NT2/D1 (cell line): ENCODE measurements at places on chromosomes 5 and 9.

GRCh38 chr5:115124741-115125140 lies 45.0 kb downstream of the TRIM36 start:
- DNase-seq: no peak

- no peak for DNase-seq
Observed at GRCh38 chr5:169599451-169599850, 15.9 kb downstream of the SPDL1 start.

DNA sequence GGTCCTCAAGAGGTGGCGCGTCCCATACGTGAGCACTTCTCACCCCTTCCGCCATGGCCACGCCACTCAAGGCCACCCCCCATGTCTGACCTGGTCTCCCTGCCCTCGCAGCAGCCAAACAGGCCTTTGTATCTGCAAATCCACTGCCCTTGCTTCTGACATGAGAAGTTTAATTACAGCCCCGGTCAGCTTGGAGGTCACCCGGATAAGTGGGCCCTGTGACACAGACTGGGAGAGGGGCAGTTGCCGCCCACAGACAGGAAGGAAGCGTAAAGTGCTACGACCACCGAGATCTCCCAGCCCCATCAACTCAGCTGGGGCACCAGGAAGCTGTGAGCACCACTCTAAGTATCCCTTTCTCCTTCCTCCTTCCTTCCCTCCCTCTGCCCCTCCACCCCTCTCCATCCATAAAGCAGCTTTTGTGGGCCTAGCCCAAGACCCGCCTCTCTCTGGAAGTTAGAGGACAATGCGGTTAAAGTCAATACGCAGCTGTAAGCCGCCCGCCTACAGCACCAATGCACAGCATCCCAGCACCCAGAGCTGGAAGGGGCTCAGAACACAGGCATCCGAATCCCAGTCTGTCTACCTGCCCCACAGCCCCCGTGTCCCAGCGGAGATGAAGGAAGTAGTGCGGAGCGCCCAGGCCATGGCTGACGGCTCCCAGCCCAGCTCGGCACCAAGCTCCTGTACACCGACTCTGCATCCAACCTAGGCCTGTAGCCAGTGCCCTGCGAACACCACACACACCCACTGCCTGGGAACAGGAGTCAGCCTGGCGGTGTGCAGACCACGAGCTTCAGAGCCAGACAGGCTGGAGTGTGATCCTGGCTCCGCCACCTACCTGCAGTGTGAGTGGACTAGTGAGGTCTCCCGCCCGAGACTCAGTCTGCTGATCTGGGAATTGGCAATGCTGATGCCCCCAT lies 44.8 kb upstream of the RNF130 start:
- no peak for DNase-seq

DNA sequence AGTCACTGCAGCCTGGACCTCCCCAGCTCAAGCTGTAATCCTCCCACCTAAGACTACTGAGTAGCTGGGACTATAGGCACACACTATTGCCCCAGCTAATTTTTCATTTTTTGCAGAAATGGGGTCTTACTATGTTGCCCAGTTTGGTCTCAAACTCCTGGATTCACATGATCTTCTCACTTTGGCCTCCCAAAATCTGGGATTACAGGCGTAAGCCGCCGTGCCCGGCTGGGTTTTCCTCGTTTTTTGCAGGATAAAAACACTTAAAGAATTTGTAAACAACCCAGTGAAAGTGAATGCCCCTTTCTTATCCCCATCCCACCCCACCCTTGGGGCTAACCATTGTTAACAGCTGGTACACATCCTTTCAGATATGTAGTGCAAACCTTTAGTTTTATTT lies 7.7 kb downstream of the CLTB start:
- DNase-seq: no peak

- peak; percentile 84 for DNase-seq
Observed at GRCh38 chr9:4987961-4988421, 2.9 kb downstream of the JAK2 start.

DNA sequence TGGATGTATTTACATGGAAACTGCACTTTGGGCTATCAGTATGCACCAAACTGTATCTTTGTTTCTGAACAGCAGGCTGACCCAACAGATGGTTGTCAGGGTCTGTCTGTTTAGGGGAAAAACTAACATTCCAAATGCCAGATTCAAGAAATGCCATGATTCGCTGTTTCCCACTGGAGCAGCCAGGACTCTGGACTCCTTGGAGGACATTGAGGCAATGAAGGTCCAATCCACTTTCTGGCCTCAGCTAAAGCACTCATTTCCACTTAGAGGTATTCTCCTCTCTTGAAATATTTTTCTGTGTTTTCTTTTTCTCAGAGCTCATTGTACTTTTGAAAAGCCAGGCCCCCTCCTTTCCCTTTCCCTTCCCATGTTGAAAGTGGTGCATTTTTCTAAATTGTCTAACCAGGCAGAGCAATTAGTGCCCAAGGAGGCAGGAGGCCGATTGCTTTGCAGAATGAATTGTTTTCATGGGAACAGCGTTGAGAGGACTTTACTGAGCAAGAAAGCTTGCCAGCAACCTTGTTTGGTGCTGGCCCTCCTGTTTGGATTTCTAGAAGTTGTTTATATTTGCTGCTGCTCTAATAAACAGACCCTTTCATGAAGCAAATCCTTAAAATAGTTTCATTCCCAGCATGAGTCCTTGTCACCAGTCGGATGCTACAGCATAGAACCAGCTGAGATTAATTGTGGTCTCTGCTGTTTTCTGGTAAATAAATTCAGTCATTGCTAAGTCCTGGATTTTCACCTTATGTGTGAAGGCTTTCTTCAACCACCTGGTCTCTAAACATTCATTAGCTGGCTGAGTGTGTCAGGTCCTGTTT lies 132.8 kb upstream of the TAF11L2 start:
- DNase-seq: no peak

GRCh38 chr5:140262839-140263238 lies 40.1 kb downstream of the PFDN1 start:
- DNase-seq: no peak

DNA sequence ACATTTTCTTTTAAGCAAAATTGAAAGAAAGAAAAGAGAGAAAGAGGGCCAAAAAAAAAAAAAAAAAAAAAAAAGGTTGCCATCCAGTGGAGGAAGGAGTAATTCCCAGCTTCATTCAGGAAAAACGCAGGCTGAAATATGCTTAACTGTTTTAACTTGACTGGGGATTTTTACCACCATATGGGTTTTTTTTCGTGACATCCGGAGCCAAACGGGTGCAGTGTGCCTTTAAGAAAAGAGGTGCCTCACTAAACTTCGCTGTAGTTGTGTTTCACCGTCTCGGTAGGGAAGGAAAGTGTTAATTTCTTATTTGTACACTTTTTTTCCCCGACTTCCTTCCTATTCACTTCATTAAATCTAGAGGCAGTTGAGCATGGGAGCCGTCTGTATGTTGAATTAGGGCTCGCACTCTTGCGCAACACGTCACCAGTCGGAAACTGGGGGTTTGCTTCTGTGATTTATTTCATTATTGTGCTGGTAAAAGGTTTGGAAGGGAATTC lies 143.0 kb downstream of the SMARCA2 start:
- DNase-seq: no peak

- no peak for DNase-seq
Observed at GRCh38 chr5:893137-893506, 438 bp downstream of the TRIP13 start.

GRCh38 chr9:85653153-85653552 lies 88.6 kb downstream of the AGTPBP1 start:
- no peak for DNase-seq

DNA sequence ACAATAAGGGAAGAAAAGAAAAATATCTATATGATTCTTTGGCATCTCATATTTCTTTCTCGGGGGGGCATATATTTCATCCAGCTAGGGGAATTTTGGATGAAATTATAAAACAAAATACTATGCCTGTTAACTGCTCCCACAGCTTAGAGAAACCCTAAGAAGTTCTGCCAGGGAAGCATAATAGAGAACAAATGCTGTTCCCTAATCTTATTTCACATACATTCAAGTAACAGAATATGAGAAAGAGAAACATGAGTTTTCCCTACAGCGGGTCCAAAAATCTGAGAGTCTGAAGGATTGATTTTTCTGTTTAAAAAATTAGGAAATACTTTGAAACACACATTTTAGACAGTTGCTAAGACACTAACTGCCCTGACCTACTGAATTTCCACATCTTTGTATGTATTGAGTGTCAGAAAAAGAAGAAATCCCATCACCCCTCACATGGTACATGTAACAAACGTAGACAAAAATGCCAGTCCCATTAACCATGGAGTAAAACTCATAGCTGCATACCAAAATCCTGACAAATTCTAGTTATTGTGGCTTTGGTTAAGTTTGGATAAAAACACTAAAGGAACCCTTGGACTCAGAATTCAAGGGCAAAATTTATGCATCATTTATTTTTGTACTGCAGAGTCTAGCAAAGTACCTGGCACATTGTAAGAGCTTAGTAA lies 620.2 kb upstream of the DMAC1 start:
- no peak for DNase-seq

DNA sequence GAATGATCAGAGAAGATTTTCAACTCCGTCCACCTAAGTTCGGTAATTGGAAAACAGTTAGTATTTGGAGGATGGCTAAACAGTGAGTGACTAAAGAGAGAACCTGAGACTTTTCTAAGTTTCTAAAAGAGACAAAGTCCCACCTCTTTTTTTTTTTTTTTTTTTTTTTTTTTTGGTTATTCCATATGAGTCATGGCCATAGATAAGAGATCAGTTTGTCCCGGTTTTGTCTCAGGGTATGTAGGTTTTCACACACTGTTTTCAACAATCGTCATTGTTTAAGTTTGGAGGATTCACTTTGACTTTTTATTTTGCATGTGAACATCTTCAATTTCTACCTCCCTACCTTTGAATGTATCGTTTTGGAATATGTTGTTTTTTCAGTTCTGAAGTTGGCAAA lies 85.9 kb downstream of the NTRK2 start:
- DNase-seq: no peak

GRCh38 chr9:131959056-131959455 lies 120.6 kb downstream of the MED27 start:
- DNase-seq: no peak

DNA sequence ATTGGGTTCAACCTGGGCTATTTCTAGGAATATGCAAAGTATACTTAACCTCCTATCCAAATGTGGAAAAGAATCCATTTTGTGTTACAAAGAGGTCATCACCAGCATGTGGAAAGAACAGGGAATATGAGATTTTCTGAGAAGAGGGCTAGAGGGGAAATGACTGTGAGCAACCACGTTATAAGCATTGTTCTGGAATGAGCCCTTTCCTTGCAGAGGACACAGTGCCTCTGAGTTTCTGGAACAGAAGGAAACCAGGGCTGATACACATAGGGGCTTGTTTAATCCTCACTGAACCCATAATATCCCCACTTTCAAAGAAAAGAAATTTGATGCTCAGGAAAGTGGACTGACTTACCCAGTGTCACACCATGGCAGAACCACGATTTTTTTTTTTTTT lies 53.0 kb downstream of the SFXN1 start:
- DNase-seq: no peak

DNA sequence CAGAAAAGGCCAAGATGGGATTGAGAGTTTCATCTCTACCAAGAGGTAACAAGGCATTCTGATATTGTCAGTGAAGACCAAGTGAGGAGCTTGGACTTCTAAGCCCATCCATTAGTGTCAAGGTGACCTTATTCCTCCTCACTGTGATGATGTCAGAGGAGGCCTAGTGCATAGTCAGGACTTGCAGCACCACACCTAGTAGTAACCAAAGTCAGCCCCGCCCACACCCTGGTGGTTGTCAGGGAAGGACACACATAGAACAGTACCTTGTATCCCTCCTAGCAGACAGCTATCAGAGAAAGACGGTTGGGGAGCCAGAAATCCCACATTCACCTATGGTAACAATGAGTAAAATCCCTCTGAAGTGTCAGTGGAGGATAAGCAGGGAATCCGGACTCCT lies 111.7 kb downstream of the AP3B1 start:
- DNase-seq: no peak

DNA sequence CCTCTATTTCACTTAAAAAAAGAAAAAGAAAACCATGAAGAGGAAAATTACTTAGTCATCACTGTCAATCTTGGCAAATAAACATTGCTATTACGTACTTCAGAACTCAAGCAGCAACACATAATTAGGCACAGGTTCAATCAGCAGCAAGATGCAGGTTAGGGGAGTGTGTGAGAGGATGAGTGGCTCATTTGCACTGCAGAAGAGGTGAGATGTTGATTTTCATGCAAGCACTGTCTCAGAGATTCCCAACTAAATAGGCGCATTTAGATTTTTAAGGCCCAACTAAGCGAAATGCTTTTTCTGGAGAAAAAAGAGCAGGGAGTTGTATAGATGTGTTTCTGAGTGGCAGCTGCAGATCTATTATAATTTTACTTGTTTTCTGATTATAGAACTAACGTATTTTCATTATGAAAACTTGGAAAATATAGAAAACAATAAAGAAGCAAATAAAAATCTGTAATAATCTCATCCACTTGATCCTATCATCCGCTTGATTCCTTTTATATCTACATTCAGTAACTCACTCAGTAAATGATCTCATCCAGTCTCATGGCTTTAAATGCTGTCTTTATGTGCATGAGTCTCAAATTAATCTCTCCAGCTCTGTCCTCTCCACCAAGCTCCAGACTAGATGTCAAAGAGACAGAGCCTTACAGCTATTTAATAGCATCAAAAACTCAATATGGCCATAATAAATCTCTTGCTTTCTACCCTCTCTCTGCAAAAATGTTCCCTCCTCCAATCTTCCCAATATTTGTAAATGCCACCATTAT lies 162.5 kb downstream of the ZNF462 start:
- no peak for DNase-seq

GRCh38 chr5:38478166-38478565 lies 78.3 kb downstream of the LIFR start:
- no peak for DNase-seq

- no peak for DNase-seq
Observed at GRCh38 chr5:143128412-143129071, 274.9 kb downstream of the NR3C1 start.

DNA sequence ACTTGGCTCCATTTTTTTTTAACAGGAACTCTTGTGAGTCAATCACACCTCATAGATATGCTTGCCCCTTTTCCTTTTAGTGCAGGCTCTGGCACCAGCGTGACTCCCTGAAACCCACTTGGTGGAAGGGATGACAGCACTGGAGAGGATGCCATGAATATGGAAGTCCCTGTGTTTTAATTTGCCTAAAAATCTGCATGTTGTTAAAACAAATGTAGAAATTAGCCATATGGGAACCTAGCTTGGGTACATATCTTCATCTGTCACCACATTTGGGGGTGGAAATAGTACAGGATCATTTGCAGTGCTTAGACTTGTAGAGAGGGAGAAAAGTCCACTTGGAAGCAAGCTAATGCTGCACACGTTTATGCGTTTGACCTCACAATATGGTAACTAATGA lies 179.0 kb downstream of the EBF1 start:
- no peak for DNase-seq
